ENCODE measurements at places on chromosomes 4 and X. TPM values are rescaled to one million over a fixed set of nuclear protein-coding genes. Genes with fewer than 3 reads are reported as not detected.

DNA sequence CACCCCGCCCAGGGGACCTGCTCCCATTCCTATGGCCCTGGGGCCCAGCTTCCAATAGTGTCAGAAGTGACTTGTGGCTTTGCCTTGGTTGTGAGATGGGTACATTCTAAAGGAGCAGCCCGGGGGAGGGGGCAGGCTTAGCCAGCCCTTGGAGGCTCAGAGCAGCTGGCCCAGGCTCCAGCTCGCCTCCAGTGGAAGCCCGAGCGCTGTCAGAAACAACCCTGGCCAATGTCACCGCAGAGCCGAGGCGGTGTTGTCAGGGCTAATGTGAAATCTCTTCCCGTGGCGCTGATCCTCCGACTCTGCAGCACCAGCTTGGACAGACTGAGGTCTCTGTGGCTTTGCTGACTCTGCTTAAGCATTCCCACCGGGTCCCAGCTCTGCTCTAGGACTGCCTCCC is 29.2 kb upstream of the ZNF81 start:
- no peaks in the 10 kb centered on the region for H3K27me3 ChIP-seq
- no peak overlapping the region for H3K27ac ChIP-seq
- H3K4me3 ChIP-seq = no peak overlapping the region
- DNase-seq = no peak

- DNase-seq = no peak
- peak overlapping the region; percentile 74 for H3K27ac ChIP-seq
- H3K4me3 ChIP-seq = peak overlapping the region; percentile 82
- no peaks in the 10 kb centered on the region for H3K27me3 ChIP-seq
These were observed 685 bp downstream of the COMMD8 start for GRCh38 chr4:47462799-47463234.

DNA sequence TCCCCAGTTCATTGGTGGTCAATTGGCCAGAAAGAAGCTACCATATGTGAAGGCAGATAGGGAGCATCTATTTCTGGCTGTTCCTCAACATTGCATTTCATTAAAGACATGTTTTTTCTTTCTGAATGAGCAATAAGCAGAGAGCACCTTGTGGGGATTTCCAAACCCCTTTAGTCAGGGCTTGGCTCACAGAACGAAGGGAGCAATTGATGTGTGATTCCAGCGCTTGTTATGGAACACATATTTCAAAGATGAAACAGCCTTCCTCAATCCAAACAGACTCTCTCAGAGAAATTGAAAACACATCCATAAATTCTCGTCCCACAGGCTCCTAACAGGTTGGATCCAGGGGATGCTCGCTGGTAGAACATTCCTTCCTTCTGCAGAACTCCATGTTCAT is 84.1 kb downstream of the CLCN4 start:
- no peaks in the 10 kb centered on the region for H3K4me1 ChIP-seq
- no peak for DNase-seq
- H3K4me3 ChIP-seq = no peak overlapping the region
- H3K27ac ChIP-seq = no peak overlapping the region

- no peak overlapping the region for H3K27ac ChIP-seq
- no peak overlapping the region for H3K4me3 ChIP-seq
- no peak for DNase-seq
- no peaks in the 10 kb centered on the region for H3K4me1 ChIP-seq
These were observed 128.5 kb upstream of the DIPK2B start for GRCh38 chrX:45329217-45329616.

- no peak for DNase-seq
- H3K4me1 ChIP-seq = no peaks in the 10 kb centered on the region
- H3K36me3 ChIP-seq = no peaks in the 10 kb centered on the region
- H3K27ac ChIP-seq = no peak overlapping the region
These were observed 177.3 kb upstream of the NOCT start for GRCh38 chr4:138838251-138838650.

DNA sequence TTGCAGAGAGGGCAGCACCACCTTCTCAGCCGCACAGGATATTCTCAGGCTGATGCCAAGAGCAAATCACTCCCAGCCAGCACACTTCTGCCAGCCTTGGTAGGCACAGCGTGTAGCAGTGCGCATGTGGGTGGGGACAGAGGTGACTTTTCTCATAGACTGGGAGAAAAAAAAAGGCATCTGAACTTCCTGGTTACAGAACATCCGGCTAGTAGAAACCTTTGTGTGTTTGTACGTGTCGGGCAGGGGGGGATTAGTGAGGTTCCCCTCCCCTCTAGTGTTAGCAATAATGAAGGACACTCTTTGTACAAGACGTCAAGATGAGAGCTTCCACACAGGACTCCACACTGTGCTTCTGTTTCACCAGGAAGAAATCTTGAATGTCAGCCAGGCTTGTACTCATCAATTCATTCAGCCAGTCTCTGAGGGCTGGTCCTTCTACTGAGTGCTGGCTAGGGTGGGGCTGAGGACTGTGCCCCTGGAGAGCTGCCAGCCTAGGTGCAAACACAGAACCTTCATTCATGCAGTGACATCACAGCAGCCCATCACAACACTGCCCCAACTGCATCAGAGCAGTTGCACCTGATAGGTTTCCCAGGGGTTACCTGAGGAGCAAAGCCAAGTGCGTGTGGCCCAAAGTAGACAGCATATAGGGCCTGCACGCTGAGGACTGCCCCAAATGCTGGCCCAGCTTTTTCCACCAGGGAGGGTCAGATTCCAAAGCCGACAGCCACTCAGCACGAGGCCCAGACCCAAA is 34.7 kb downstream of the SLC25A5 start:
- no peaks in the 10 kb centered on the region for H3K36me3 ChIP-seq
- no peaks in the 10 kb centered on the region for H3K27me3 ChIP-seq
- peak; percentile 70 for DNase-seq
- H3K4me3 ChIP-seq = no peak overlapping the region

GRCh38 chrX:111052478-111052877 is 43.5 kb upstream of the PAK3 start:
- no peaks in the 10 kb centered on the region for H3K36me3 ChIP-seq
- no peak for DNase-seq
- H3K4me3 ChIP-seq = no peak overlapping the region
- no peaks in the 10 kb centered on the region for H3K4me1 ChIP-seq

GRCh38 chr4:157727163-157727562 is 445.7 kb downstream of the GASK1B start:
- no peaks in the 10 kb centered on the region for H3K4me1 ChIP-seq
- DNase-seq = no peak
- no peaks in the 10 kb centered on the region for H3K36me3 ChIP-seq
- H3K27me3 ChIP-seq = no peaks in the 10 kb centered on the region
- no peak overlapping the region for H3K27ac ChIP-seq

GRCh38 chr4:28686618-28687017 is 1826.0 kb downstream of the STIM2 start:
- no peak overlapping the region for H3K4me3 ChIP-seq
- no peaks in the 10 kb centered on the region for H3K4me1 ChIP-seq
- no peaks in the 10 kb centered on the region for H3K27me3 ChIP-seq
- no peak overlapping the region for H3K27ac ChIP-seq

GRCh38 chrX:113726009-113726408 is 857.9 kb upstream of the HTR2C start:
- no peak for DNase-seq
- H3K27me3 ChIP-seq = no peaks in the 10 kb centered on the region
- no peaks in the 10 kb centered on the region for H3K36me3 ChIP-seq
- H3K27ac ChIP-seq = no peak overlapping the region
- no peak overlapping the region for H3K4me3 ChIP-seq
- no peaks in the 10 kb centered on the region for H3K4me1 ChIP-seq

DNA sequence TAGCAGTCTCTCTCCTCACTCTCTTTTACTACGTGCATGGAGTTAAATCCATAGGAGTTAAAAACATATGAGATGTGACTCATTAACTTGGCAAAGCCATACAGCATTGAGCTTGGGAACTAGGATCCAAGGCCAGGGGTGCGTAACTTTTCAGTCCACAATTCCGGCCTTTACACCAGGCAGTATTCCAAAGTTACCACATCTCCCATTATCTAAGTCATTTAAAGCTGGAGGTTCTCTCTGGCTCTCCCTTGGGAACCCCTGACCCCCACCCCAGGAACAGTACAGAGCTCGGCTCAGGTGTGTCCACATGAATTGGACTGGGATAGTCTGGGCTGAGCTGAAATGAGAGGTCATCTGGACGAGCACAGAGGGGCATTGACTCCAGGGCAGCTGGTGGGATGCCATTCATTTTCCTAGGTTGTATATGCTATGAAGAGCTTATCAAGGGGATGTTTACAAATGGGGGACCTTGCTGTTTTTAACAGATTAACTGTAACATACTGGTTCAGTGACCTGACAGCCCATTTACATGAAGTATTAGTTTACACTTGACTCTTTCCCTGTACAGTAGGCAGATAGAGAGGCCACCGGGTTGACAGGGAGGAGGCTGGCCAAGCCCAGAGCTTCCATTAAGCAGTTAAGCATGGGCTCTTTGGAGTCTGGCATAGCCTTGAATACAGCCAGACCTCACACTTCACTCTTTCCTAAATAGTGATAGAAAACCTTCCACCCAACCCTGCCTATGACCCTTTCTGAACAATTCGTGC is 128.8 kb downstream of the RAB28 start:
- H3K27me3 ChIP-seq = no peaks in the 10 kb centered on the region
- H3K4me1 ChIP-seq = no peaks in the 10 kb centered on the region
- DNase-seq = no peak
- no peak overlapping the region for H3K27ac ChIP-seq

GRCh38 chr4:7894677-7895181 is 44.9 kb downstream of the AFAP1 start:
- no peak overlapping the region for H3K4me3 ChIP-seq
- H3K27ac ChIP-seq = no peak overlapping the region
- no peak for DNase-seq
- no peaks in the 10 kb centered on the region for H3K27me3 ChIP-seq

- H3K27ac ChIP-seq = no peak overlapping the region
- no peaks in the 10 kb centered on the region for H3K27me3 ChIP-seq
- no peaks in the 10 kb centered on the region for H3K4me1 ChIP-seq
- no peaks in the 10 kb centered on the region for H3K36me3 ChIP-seq
- H3K4me3 ChIP-seq = no peak overlapping the region
These were observed 252.4 kb upstream of the SLIT2 start for GRCh38 chr4:19999276-19999675.

- H3K4me3 ChIP-seq = no peak overlapping the region
- H3K27ac ChIP-seq = no peak overlapping the region
- H3K4me1 ChIP-seq = no peaks in the 10 kb centered on the region
- H3K36me3 ChIP-seq = no peaks in the 10 kb centered on the region
- H3K27me3 ChIP-seq = no peaks in the 10 kb centered on the region
These were observed 35.5 kb upstream of the SORBS2 start for GRCh38 chr4:185847352-185848097.

- no peaks in the 10 kb centered on the region for H3K27me3 ChIP-seq
- no peak overlapping the region for H3K27ac ChIP-seq
- no peaks in the 10 kb centered on the region for H3K4me1 ChIP-seq
- no peak for DNase-seq
- H3K4me3 ChIP-seq = no peak overlapping the region
These were observed 30.1 kb upstream of the UGT2B17 start for GRCh38 chr4:68606240-68606639.

- H3K36me3 ChIP-seq = no peaks in the 10 kb centered on the region
- DNase-seq = peak; percentile 58
- no peak overlapping the region for H3K4me3 ChIP-seq
- no peaks in the 10 kb centered on the region for H3K27me3 ChIP-seq
These were observed 121.3 kb upstream of the S100G start for GRCh38 chrX:16528620-16529019.

DNA sequence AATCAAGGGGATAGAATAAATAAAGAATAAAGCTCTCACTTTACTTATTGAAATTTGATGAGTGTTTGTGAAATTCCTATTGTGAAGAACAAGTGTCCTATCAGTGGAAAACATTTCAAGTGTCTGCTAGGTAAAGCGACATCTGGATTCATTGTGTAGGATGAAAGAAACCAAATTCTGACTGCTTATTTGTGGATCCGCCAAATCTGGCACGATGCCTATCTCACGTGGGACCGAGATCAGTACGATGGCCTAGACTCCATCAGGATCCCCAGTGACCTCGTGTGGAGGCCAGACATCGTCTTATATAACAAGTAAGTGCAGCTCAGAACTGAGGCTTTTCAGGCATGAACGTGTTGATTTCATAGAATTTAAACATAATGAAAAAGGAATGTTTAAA is 1.9 kb downstream of the CHRNA9 start:
- H3K36me3 ChIP-seq = no peaks in the 10 kb centered on the region
- H3K4me3 ChIP-seq = no peak overlapping the region
- H3K27ac ChIP-seq = no peak overlapping the region
- no peaks in the 10 kb centered on the region for H3K27me3 ChIP-seq

GRCh38 chr4:57443787-57444186 is 333.6 kb upstream of the IGFBP7 start:
- no peaks in the 10 kb centered on the region for H3K36me3 ChIP-seq
- H3K27ac ChIP-seq = no peak overlapping the region
- H3K4me3 ChIP-seq = no peak overlapping the region
- no peaks in the 10 kb centered on the region for H3K4me1 ChIP-seq
- no peaks in the 10 kb centered on the region for H3K27me3 ChIP-seq

- DNase-seq = no peak
- no peaks in the 10 kb centered on the region for H3K36me3 ChIP-seq
- H3K4me1 ChIP-seq = no peaks in the 10 kb centered on the region
- no peak overlapping the region for H3K4me3 ChIP-seq
- H3K27me3 ChIP-seq = no peaks in the 10 kb centered on the region
- H3K27ac ChIP-seq = no peak overlapping the region
These were observed 84.3 kb upstream of the SLC4A4 start for GRCh38 chr4:71254451-71255012.

GRCh38 chr4:39495446-39496213 is 31.6 kb downstream of the UGDH start:
- H3K4me1 ChIP-seq = no peaks in the 10 kb centered on the region
- no peak overlapping the region for H3K27ac ChIP-seq
- H3K27me3 ChIP-seq = no peaks in the 10 kb centered on the region
- no peak overlapping the region for H3K4me3 ChIP-seq
- H3K36me3 ChIP-seq = no peaks in the 10 kb centered on the region
- DNase-seq = no peak

DNA sequence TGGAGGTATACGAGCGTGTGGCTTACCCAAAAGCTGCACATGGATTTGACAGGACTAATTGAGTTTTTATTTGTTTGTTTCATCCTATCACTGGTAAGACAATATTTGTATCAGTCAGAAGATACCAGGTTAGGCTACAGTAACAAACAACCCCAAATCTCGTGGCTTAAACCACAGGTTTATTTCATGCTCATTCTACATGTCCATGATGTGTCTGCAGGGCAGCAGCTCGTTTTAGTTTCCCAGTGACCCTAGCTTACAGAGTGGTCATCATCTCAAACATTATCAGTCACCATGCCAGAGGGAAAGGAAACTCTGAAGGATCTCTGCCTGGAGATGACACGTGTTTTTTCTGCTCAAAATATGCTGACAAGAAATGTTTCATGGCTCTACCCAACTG is 108.3 kb downstream of the SHROOM3 start:
- H3K27me3 ChIP-seq = no peaks in the 10 kb centered on the region
- H3K36me3 ChIP-seq = no peaks in the 10 kb centered on the region
- H3K4me1 ChIP-seq = no peaks in the 10 kb centered on the region
- H3K4me3 ChIP-seq = no peak overlapping the region
- no peak for DNase-seq

Gene PGRMC1
- 13.9 TPM for total RNA-seq

Gene RTL5
- total RNA-seq = 0.19 TPM

Gene DCAF8L2
- not detected for total RNA-seq

Gene AMBN
- not detected for total RNA-seq

Gene TMEM154
- total RNA-seq = 46.8 TPM

Gene PDLIM3
- not detected for total RNA-seq

Gene TCP11X2
- total RNA-seq = not detected

Gene LONRF3
- 0.13 TPM for total RNA-seq

Gene MED12
- total RNA-seq = 77.4 TPM

Gene DGKK
- not detected for total RNA-seq

Gene TCEAL2
- total RNA-seq = 2.4 TPM

Gene ZNF185
- total RNA-seq = 3.3 TPM
